ENCODE measurements at places on chromosomes 16 and 17.

- DNase-seq, result no peak
Observed at GRCh38 chr17:27318633-27319032, 24.7 kb downstream of the WSB1 start.

- DNase-seq, result no peak
Observed at GRCh38 chr16:79402920-79403319, 197.6 kb downstream of the MAF start.

GRCh38 chr16:11201498-11202259 is 54.3 kb downstream of the SOCS1 start:
- DNase-seq, result no peak

DNA sequence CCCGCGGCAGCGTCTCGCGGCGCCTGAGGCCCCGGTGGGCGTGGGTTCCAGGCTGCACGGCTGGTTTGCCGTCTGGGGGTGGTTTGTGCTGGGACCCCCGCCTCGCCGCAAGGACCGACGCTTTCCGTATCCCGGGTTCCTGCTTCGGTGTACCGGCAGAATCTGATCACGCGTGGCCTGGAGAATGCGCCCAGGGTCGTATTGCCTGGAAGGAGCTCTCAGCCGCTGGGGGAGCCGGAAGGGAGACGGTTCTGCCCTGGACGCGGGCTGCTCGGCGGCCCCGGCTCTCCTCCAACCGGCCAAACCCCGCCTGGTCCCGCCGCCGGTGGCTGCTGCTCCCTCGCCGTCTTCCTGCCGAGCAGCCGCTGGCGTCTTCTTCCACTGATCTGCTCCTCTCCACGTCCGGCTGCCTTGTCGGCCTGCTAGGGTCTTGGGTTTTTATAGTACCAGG is 39.8 kb downstream of the ZNF778 start:
- no peak for DNase-seq

GRCh38 chr17:4174556-4174955 is 31.6 kb downstream of the CYB5D2 start:
- DNase-seq, result no peak

DNA sequence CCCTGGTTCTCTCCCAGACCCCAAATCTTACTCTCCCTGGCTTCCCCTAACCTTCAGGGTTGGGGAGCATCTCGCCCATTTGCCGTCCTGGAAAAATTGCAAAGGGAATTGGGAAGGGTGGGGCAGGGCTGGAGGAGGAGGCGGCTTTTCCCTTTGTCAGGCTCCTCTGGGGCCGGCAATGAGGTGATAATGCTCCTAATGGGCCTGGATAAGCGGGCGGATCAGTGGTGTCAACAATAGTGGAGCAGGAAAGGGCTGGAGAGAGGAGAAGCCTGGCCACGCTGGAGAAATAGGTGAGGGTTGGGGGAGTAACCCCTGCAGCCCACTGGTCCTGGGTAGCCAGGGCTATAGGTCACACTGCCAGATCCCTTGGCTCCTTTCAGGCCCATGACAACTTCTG is 12.3 kb downstream of the SCN4A start:
- no peak for DNase-seq

DNA sequence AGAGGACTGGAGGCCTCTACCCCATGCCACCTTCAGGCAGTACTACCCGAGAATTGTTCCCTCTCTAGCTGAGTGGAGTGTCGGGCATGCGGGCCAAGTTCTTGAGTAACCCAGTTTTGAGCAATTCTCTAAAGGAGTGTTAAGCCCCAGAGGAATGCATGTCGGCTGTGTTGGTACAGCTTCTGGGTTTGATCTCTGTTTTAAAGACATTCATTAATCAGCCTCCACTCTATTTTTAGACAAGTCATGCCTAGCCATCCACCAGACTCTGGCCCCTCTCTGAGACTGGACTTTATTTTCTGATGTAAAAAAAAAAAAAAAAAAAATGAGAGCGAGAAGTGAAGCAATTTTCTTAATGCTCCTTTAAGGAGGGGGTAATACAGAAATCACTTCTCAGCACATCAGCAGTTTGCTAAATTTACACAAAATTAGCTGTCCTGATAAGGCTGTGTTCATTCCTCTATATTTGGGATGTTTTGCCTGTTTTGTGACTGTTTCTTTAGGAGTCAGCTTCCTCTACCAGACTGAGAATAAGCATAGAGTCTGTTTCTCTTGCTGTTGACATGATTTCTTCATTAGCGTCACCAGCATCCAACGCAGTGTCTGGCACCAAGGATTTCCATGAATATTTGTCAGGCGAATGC is 88.7 kb downstream of the AXIN2 start:
- DNase-seq, result no peak

DNA sequence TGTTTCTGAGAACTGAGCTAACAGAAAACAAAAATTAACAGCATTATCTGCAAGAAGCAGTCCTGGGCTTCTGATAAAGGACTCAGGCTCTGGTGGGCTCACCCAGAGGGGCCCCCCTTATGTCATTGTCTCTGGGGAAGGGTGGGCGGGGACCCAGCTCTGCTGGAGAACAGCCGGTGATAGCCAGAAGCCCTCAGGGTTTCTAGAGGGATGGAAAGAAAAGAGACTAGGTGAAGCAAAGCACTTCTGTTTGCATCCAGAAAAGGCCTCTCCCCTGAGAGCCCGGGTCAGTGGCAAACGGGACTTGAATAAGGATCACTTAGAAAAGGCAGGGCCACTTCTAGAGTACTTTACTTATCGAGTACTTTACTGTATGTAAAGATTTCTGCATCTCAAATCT is 7.0 kb upstream of the CDC42EP4 start:
- no peak for DNase-seq

GRCh38 chr17:80224683-80225082 is 4.5 kb downstream of the SLC26A11 start:
- no peak for DNase-seq

- no peak for DNase-seq
Observed at GRCh38 chr16:4376126-4376892, 4.7 kb downstream of the VASN start.

GRCh38 chr17:83002118-83002805 is 77.1 kb upstream of the METRNL start:
- no peak for DNase-seq

DNA sequence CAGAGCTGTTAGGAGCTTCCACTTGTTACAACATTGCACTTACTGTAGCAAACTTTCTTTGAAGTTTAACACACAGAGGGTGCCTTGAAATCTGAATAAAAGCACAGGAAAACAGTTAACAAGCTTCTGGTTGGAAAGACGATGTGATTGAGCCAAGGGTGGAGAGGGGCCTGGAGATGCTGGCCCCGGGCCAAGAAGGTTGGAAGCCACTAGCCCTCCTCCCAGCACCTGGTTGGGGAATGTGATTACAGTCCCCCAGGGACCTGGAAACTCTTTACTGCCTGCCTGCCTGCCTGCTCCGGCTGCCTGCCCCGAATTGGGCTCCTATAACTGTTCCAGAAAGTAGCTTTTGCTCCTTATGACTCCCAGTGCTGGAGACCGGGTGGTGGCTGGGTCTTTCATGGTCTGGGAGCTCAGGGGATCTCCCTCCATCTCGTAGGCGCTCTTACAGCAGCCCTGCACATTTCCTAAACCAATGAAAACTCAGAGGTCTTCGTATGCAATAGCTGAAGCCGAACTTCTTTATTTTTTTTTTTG is 48.0 kb upstream of the ZFHX3 start:
- no peak for DNase-seq

DNA sequence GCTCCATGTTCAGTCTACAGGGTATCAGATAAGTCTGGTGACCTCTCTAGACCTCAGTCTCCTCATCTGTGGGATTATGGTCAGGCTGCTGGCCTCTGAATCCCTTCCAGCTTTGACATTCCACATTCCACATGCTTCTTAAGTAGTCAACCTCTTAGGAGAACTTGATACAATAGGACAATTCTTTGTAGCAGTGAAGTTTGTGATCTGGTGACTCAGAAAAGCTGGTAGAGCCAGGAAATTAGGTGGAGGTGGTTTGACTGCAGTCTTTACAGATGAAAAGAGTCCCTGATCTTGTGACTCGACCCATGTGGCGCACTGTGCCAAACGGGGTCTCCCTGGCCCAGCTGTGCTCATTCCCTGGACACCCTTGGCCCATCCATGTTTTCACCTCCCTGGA is 147.8 kb downstream of the NTN1 start:
- no peak for DNase-seq

GRCh38 chr16:72590151-72590937 is 418.4 kb upstream of the PMFBP1 start:
- no peak for DNase-seq

DNA sequence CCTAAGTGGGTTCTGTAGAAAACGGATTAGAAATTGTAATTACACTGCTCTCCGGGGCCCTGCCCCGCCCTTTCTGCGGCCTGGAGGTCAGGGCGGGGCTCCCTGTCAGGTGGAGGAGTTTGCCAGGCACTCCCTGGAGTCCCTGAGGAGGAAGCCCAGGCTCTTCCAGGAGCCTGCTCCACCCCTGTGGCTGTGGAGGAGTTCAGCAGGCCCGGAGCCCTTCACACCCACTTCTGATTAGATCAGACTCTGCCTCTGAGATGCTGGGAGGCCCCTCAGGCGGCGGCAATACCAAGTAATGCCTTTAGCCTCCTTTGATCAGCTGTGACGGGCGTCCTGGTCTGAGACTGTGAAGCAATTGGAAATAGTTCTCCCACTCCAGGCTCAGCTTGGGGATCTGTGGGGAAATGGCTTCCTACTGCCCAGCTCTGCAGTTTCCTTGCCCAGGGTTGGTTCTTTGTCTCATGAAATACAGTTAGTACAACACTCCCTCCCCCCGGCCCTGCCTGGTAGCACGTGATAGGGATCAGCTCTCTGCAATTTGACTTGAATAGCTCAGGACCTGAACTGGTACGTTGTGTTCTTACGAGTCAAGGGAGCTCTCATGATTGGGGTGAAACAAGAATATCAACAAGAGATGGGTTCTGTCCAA is 22.3 kb downstream of the BAIAP2 start:
- DNase-seq, result no peak

DNA sequence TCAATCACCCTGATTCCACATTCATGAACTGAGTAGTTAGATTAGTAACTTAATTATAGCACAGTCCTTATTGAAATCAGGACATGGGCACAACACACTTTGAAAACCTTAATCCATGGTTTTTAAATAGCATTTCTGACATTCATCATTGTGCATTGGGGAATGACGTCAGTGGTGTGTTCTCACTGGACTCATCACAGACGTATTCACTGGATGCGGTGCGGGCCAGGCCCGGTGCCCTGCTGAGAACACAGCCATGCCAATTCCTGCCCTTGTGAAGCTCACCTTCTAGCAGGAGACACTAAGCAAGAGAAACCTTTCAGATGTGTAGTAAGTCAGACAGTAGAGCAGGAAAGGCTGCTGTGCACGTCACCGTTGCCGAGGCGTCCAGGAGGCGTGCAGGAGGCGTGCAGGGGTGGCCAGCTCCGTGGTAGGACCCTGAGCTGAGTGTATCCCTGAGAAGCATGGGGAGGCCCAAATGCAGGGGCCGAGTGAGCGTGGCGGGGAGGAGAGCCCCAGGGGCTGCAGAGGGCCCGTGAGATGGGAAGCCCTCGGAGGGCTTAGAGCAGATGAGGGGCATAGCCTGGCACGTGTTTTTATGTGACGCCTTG is 12.9 kb downstream of the BANP start:
- DNase-seq, result no peak

DNA sequence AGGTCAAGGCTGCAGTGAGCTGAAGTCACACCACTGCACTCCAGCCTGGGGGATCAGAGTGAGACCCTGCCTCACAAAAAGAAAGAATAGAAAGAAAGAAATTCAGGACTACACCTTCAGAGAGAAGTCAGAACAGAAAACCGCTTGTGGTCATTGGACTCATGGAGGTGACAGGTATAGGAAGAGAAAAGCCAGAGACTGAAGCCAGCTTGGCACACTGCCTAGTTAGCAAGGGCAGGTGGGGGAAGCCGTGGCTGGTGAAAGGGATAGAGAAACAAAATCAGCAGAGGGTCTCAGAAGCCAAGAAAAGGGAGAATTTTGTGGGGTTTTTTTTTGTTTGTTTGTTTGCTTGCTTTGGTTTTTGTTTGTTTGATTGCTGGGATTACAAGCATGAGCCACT is 32.9 kb upstream of the SKAP1 start:
- DNase-seq, result no peak

- no peak for DNase-seq
Observed at GRCh38 chr17:4599505-4600281, 15.4 kb downstream of the SMTNL2 start.

DNA sequence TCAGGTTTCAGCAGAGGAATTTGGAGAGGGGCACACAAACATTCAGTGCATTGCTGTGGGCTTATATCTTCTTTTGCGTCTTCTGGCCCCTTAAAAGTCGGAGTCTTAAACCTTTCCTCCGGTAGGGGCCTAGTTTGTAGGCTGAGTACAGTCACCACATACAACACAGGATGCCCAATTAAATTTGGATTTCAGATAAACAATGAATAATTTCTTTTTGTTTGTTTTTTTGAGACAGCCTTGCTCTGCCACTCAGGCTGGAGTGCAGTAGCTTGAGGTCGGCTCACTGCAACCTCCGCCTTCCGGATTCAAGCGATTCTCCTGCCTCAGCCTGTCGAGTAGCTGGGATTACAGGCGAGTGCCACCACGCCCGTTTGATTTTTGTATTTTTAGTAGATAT is 26.7 kb upstream of the ADORA2B start:
- no peak for DNase-seq

- DNase-seq, result no peak
Observed at GRCh38 chr16:4994719-4995434, 36.7 kb downstream of the SEC14L5 start.

DNA sequence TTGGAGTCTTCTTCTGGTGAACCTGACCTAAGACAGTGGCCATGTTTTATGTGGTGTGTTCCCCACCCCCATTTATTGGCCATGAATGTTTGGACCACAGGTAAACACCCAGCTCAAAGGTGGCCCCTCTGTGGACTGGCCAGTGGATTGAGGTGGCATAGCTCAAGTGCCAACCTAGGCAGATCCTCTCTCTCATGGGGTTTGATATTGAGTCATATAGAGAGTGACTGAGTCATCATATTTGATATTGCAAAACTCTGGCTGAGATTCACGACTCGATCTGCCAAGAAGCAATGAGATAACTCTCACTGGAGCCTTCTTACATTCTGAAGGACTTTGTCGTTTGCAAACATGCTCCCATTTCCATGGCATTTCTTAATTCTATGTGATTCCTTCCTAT is 10.5 kb upstream of the TEKT3 start:
- no peak for DNase-seq

DNA sequence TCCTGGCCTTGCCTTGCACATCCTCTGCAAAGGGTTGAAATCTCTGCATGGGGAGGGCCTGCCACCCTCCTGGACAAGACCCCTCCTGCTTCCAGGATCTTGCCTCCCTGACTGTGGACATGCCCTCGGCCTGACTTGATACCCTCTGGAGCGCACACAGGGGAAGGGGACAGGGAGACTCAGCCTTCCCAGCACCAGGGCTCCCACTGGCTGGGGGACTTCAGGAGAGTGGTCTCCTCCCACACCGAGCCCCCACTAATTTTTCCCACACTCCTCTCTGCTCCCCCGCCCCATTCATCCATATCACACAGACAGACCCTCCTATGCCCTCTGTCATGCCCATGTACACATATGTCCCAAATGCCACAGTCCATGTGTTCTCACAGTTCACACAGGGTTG is 14.3 kb downstream of the SGCA start:
- no peak for DNase-seq
